Non-pigmented ciliary epithelial cell (primary cell): ENCODE measurements at places on chromosomes 7 and 10.
A peak's percentile ranks its signal among the peaks of the same experiment; 100 is the strongest.

GRCh38 chr10:87702260-87702972 is 42.7 kb downstream of the PAPSS2 start:
- DNase-seq, result no peak

DNA sequence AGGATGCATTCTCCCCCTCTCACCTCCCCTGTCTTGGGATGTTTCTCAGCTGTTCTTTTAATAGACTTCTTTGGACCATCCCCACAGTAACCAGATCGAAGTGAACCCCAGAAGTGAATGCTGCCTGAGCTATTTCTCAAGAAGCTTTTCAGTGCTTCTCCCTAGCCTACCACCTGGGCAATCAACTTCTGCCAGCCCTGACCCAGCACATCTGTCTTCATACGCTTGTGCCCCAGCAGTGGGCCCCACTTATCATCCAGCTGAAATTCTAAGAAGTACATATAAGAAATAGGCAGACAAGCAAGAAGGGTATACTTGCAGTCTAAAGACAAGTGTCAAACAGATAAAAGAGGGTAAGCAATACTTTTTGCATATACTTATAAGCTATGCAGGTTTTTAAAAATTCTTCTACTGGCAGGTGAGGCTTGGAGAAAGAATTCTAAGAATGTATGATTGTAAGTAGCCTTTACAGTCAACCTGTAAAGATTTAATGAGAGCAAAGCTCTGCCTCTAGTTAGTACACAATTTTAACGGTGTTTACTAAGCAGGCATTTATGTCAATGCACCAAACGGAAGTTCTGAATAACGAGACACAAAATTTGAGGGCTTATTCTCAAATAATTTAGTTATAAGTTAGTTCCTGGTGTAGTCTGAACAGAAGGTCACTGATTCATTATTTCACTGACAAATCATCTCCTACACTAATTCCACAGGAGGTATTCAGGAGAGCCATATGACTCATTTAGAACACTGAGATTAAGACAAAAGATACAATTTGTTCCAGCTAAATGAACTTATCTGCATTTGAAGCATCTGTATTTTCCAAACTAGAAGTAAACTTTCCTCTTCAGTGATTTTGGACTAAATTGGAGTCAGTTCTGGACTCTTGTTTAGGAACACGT is 83.3 kb downstream of the RNLS start:
- peak; percentile 63 for DNase-seq

GRCh38 chr7:143416565-143417149 is 8.0 kb upstream of the EPHA1 start:
- DNase-seq, result no peak

DNA sequence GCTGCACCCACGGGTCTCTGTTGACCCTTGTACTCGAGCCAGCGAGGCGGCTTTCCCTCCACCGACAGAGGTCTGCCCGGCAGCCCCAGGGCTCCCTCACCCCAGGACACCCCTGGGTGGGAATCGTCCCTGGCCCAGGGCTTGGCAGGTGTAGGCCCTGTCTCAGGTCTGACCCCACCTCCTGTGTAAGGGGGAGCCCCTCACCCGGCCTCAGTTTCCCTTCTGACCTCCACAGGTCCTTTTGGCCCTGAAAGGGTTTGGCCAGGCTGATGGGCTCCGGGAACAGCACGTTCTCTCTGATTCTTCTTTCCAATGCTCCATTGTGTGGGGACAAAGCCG is 25.0 kb upstream of the ELFN1 start:
- DNase-seq, result no peak

DNA sequence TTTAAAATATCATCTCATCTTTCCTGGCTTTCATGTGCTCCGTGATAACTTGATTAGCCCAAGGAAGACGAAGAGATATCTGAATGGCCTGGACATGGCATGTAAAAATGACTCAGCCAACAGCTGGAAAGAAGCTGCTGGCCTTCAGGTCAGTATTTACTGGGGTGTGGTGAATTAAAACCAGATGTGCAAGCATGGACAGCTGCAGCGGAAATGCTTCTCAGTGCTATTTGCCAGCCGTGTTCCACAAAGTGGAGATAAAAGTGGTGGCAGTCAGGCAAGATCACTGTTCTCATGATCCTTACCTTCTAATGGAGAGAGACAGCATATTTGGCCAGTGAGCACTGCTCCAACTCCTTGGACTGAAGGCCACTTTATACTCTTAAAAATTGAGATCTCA is 203.1 kb upstream of the VSTM2A start:
- no peak for DNase-seq

GRCh38 chr10:117160567-117160966 is 22.5 kb upstream of the VAX1 start:
- DNase-seq, result no peak

- DNase-seq, result no peak
Measured at GRCh38 chr10:22832851-22833250, 95.0 kb upstream of the ARMC3 start.

DNA sequence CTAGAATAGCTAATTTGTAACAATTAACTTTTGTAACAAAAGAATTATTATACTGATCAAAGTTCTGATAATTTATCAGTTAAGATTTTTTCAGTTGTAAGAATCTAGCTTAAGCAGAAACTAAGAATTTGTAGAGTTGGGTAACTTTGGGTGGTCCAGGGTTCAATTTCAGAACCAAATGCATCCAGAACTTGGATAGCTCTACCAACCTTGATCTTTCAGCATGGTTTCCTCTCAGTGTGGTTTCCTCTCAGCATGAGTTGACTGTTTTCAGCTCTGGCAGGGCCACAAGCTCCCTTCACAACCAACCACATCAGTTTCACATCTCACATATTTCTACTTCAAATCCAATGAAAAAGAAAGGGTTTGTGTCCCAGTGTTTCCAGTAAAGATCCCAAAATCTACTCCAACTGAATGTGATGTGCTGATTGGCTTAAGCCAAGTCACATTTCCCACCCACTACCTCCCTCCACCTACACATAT is 3.3 kb upstream of the FAS start:
- DNase-seq, result no peak

GRCh38 chr7:132291481-132291880 is 284.8 kb downstream of the PLXNA4 start:
- DNase-seq, result no peak

- DNase-seq, result no peak
Measured at GRCh38 chr7:18890885-18891621, 226.4 kb downstream of the TWIST1 start.

- no peak for DNase-seq
Measured at GRCh38 chr10:60290558-60290957, 99.1 kb downstream of the ANK3 start.

DNA sequence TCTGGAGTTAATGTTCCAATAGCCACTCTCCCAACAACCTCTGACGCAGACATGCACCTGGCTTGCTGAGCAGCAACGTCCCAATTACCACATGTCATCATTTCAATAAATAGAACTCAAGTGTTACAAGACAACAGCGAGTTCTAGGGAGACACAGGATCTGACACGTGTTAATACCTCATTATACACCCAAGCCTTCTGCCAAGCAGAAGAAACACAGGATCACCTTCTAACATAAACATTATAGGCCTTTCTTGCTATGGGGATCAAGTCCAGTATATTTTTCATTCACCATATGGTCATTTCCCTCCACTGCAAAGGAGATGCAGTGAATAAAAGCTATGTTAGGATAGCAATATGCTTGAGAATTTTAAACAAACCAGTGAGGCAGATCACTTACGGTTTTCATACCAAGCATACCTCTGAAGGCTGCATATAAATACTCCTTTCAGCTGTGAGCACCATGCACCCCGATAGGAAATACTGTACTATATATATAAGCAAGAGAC is 74.2 kb downstream of the JAZF1 start:
- DNase-seq, result peak; percentile 30

- peak; percentile 97 for DNase-seq
Measured at GRCh38 chr10:119006451-119007210, 22.9 kb upstream of the NANOS1 start.

DNA sequence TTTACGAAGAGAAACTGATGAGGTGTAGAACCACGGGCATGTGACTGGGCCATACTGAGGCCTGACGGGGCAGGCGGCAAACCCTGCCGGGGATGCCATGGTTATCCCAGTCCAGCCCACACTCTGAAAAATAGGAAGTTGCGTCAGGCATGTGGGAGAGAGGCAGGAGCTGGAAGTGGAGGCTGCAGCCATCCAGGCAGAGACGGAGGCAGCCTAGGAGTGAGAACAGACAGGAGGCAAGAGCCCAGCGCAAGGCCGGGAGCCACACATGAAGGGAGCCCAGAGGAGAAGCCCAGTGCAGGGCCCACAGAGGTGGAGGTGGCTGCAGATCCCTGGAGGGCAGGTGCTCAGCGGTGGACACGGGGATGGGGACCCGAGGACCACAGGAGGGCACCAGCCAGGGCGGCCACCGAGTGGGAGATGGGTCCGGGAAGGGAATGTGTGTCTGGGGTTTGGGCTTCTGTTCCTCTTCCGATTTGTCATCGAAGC is 175.2 kb upstream of the PPP2R2D start:
- no peak for DNase-seq

- DNase-seq, result no peak
Measured at GRCh38 chr10:44591911-44592310, 207.0 kb upstream of the CXCL12 start.

DNA sequence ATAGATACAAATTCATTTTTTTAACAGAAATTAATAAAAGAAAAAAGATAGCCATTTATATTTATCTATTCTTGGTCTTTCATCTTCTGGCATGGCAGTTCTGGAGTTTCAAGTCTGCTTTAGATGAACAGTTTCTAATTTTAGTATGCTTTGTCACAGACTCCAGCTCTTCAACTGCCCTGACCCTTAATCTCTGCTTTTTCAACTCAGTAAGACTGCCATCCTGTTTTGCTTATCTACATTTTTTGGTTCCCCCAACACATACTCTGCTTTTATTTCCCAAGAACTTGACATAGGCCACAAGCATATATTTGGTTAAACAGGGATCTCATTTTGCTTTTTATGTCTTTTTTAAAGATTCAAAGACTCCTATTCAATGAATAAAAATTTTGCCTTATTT is 309.3 kb upstream of the KCND2 start:
- DNase-seq, result no peak

- DNase-seq, result peak; percentile 72
Measured at GRCh38 chr10:110326351-110327032, 21.8 kb upstream of the SMNDC1 start.

GRCh38 chr10:86265236-86265894 is 101.2 kb downstream of the GRID1 start:
- DNase-seq, result no peak

DNA sequence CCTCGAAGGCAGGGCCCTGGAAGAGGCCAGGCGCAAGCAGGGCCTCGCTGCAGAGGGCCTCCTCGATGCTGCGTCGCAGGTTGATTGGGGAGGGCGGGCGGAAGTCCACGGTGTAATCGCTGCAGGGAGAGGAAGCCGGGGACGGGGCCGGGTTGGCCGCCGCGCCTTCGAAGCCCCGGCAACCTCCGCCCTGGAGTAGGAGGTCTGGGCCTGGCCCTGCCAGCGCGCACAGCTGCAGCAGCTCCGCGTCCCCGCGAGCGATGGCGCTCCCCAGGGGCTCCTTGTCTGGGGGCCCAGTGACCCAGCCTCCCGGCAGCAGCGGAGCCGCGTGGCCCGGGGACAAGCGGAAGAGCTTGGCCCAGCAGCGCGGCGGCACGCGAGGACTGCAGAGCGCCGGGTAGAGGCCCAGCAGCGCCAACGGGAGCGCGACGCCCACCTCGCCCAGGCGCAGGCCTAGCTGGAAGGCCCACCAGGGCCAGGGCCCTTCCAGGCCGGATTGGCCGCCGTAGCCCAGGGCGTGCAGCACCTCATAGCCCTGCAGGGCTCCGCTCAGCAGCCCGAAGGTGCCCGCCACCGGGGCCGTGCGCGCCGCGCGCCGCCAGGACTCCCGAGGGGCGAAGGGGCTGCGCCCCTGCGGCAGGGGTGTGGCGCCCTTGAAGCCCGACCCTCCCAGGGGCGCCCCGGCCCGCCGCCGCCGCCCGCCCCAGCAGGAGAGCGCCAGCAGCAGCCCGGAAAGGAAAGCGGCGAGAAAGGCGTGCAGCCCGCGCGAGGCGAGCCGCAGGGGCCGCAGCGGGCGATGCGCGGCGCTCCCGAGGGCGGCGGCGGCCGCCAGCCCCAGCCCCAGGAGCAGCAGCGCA is 7.8 kb upstream of the RBM28 start:
- DNase-seq, result no peak

DNA sequence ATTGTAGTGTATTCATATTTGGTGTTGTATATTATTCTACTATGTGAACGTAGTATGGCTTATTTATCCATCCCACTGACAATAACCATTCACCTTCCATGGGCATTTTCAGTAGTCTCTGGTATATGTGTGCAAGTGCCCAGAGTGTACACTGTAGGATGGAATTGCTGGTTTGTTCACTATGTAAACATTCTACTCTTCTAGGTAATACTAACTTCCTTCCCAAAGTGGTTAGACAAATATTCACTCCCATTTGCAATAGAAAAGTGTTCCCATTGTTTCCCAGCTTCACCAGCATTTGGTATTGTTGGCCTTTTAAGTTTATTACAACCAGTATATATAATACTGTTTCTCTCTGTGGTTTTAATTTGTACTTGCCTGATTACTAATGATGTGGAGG is 153.7 kb downstream of the C7orf25 start:
- no peak for DNase-seq

DNA sequence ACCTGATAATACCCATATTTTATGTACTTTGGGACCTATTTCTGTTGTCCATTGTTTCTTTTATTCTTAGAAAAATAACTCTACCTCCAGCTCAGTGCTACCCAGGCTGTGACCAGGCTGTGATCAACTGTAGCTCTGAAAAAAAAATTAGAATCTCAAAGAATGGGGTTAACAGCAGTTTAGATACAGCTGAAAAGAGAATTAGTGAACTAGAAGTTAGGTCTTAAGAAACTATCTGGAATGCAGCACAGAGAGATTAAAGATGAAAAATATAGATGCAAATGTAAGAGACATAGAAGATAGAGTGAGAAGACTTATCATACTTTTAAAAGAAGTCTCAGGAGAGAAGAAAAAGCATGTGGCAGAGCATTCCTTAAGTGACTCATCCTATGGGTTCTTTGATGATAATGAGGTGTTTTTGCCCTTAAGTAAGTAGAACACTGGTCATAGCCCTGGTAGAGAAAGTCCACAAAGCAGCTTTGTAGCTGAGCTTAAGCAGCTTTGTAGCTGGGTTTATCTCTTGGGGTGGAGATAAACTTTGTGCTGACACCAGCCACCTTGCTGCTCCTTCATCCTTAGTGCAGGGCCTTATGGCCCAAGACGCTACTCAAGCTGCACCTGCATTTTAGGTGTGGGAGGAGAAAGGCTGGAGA is 27.3 kb upstream of the SFRP5 start:
- no peak for DNase-seq

- DNase-seq, result no peak
Measured at GRCh38 chr7:94998266-94999068, 91.1 kb downstream of the PPP1R9A start.
